ENCODE measurements at places on chromosomes 1 and 21.
A peak's percentile ranks its signal among the peaks of the same experiment; 100 is the strongest.

DNA sequence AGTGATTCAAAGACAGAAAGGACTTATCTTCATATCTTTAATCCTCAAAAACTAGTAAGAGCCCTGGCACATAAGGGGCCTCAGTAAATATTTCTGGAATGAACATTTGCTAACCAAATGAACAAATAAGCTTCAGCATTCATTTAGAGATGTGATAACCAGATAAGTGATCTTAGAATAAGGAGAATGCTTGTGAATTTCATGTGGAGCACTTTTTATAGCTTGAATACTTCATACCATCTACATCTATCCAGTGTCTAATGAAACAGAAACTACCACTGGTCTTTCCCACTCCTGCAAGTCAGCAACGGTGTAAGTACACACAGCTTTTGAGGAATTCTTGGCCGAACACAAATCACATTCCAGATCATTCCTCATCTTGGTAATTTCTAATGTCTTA, 38.5 kb downstream of the EDEM3 start:
- no peak for DNase-seq

- no peak for DNase-seq
Observed at GRCh38 chr1:247118946-247119446, 14.8 kb upstream of the ZNF669 start.

- DNase-seq, result no peak
Observed at GRCh38 chr1:58303841-58304240, 242.7 kb downstream of the OMA1 start.

DNA sequence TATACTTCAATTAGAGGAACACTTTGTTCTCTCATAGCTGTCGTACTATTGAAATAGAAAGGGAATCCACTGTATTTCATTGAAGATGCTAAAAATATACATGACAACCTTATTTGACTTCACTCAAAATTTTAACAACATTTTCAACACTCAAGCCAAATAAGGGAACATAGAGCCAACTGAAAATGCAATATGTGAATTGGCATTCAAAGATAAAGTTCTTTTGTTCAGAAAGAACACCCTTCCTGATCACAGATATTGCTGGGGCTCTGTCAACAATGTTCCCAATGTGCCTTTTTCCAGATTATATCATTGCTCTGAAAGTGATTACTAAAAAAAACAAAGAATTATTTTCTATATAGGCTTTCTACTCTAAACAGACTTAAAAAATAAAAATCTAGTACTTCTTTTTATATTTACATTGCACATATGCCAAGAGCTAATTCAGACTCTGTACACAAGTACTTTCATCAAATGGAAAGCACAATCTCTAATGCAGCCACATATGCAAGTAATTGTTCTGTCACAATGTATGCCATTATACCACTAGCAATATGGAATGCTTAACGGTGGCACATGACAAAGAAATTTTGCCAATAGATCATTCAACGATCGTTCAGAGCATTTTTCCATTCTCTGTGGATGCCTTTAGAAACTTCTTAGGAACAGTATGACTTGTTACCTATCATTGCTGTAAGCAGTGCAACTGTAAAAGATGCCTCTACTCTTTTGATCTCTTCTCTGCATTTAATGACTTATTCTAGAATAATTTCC, 171.0 kb downstream of the EIF4G3 start:
- peak; percentile 47 for DNase-seq

DNA sequence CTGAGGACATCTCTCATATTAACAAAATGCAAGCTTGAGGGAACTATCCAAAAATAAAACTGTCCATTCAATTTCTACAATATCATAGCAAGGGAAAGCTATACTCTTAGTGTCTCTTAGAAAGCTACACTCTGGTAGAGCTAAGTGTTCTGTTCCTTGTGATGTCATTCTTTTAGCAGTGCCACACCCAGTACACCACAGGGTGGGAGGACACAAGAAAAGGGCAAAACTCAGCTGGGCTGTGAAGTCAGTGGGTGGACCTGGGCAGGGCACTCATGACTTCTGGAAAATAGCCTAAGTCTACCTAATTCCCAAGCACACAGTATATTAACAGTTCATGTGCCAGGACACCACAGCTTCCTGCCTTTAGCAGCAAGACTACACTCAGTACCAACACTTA, 42.2 kb upstream of the TNFSF4 start:
- no peak for DNase-seq

DNA sequence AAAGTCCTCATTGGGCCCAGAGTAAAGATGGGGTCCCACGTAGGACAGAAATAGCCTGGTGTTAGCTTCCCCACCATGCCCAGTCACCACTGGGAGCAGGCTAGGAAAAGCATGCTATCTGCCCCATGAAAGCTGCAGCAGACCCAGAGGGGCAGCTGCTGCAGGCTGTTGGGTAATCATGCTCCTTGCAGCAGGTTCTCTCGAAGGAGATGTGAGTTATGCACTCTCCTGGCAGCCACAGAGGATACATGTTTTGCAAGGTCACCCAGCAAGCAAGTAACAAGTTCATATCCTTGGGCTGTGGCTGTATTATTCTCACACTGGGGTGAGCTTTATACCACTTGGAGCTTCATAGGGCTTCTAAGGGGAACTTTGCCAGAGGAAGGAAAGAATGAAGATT, 9.1 kb upstream of the HEYL start:
- DNase-seq, result no peak

GRCh38 chr1:116806671-116807070, 52.4 kb downstream of the CD2 start:
- no peak for DNase-seq

DNA sequence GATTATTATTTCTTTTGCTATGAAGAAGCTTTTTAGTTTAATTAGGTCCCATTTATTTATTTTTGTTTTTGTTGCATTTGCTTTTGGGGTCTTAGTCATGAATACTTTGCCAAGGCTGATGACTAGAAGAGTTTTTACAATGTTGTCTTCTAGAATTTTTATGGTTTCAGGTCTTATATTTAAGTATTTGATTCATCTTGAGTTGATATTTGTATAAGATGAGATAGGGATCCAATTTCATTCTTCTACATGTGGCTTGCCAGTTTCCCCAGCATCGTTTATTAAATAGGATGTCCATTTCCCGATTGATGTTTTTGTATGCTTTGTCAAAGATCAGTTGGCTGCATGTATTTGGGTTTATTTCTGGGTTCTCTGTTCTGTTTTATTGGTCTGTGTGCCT, 8.5 kb upstream of the ACBD6 start:
- no peak for DNase-seq

- no peak for DNase-seq
Observed at GRCh38 chr1:1325288-1326074, 879 bp downstream of the CPTP start.

Measured in pons (tissue), 1 donor.